Stimulated activated CD8-positive, alpha-beta memory T cell treated with anti-CD3 and anti-CD28 coated beads, Interleukin-7, amount 100 ng/mL, for 1 hour (primary cell): ENCODE measurements at places on chromosomes 1 and 21.
A peak's percentile ranks its signal among the peaks of the same experiment; 100 is the strongest.

DNA sequence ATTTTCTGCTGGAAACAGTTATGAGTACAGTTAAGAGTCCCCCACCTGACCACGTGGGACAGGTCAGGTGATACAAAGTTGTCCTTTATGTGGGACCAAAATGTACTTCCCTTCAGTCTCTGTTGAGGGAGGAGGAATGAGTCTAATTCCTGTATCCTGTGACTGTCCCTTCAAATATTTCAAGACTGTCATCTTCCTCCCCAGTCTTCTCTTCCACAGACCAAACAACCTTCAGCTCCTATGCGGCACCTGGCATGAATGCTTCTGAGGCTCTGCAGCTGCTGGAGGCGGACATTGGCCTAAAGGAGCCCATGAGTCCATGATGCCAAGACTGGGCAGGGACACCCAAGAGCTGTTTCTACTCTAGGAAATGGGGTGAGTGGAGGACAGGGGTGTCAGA, 72.1 kb upstream of the SIM2 start:
- no peak for DNase-seq

- DNase-seq = no peak
These were observed 77.6 kb upstream of the IFNAR2 start for GRCh38 chr21:33151941-33152731.

DNA sequence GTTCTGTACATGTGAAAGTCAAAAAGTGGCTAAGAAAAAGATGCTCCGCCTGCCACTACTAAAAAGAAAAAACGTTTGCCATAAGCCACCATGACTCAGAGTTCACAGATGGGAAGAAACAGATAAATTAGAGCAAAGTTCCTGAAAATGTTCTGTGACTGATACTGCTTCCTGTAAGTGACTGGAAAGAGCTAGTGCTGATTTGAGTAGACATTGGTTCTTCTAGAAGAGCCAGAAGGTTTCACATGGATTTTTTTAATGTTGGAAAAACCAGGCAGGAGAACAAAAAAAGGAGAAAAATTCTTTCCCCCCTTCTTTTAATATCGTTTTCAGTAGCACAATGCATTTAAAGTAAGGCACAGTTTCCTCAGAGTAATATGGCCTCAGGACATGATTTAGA, 221.4 kb downstream of the HLX start:
- DNase-seq = no peak

- no peak for DNase-seq
These were observed 75.3 kb downstream of the S1PR1 start for GRCh38 chr1:101312147-101312546.

GRCh38 chr1:36869054-36869453, 165.3 kb downstream of the GRIK3 start:
- DNase-seq = no peak

DNA sequence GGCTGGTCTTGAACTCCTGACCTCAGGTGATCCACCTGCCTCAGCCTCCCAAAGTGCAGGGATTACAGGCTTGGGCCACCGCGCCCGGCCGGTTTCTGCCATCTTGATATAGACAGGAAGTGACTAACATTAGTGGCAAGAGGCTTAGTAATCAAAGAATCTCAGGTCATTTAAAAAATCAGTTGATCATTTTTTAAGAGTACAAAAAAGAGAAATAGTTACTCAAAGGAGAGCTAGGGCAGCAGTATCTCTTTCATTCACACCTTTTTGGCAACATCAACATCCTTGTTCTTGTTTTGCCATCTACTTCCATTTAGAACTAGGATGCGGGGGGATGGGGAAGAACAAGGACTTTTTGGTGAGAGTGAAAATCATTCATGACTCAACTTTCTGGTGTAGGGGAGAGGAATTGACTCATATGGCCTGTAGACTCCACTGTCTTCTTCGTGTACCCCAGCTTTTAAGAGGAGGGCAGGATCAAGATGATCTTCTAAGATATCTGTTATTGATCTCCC, 8.8 kb downstream of the FCRLB start:
- DNase-seq = no peak

- DNase-seq = no peak
These were observed 70.4 kb downstream of the DIRAS3 start for GRCh38 chr1:67980028-67980427.

DNA sequence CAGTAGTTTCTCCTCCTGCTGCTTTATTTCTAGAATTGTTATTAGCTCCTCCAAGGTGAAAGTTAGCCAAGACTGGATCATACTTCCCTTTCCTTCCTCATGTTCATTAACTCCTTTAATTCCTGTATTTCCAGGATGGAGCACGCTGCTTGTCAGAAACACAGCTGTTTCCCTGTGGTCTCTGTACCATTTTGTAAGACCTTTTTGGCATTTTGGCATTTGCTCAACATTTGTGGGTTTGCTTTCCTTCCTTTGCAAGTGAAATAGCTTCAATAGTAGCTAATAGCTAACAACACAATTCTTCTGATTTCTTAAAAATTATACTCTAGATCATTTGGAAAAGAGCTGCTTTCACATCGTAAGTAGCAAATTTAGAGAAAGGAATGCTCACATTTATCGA, 44.3 kb upstream of the HPDL start:
- DNase-seq = no peak

DNA sequence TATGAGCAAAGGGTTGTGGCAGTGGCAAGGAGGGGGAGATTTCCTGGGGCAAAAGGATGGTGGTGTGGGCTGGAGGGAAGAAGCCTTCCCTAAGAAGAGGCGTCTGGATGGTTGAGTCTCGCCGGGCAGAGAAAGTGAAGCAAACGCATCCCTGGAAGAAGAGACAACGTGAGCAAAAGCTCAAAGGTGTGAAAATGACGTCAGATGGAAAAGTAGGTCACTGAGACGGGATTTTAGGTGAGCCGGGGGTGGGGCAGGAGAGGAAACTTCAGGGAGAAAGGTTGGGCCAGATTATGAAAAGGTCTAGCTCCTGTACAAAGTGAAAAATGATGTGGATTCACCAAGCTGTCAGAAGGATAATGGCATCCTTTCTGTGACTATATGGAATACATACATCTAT, 95.3 kb upstream of the KCNE2 start:
- no peak for DNase-seq

- no peak for DNase-seq
These were observed 987.9 kb downstream of the ADGRL2 start for GRCh38 chr1:82788660-82789059.

DNA sequence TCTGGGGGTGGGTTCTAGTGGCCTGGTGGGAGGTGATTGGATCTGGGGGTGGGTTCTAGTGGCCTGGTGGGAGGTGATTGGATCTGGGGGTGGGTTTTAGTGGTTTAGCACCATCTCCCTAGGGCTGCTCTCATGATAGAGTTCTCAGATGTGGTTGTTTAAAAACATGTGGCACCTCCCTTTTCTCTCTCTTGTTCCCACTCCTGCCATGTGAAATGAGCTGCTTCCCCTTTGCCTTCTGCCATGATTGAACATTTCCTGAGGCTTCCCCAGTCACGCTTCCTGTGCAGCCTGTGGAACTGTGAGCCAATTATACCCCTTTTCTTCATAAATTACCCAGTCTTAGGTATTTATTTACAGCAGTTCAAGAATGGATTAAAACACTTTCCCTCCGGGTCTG, 327.3 kb upstream of the AJAP1 start:
- DNase-seq = no peak

DNA sequence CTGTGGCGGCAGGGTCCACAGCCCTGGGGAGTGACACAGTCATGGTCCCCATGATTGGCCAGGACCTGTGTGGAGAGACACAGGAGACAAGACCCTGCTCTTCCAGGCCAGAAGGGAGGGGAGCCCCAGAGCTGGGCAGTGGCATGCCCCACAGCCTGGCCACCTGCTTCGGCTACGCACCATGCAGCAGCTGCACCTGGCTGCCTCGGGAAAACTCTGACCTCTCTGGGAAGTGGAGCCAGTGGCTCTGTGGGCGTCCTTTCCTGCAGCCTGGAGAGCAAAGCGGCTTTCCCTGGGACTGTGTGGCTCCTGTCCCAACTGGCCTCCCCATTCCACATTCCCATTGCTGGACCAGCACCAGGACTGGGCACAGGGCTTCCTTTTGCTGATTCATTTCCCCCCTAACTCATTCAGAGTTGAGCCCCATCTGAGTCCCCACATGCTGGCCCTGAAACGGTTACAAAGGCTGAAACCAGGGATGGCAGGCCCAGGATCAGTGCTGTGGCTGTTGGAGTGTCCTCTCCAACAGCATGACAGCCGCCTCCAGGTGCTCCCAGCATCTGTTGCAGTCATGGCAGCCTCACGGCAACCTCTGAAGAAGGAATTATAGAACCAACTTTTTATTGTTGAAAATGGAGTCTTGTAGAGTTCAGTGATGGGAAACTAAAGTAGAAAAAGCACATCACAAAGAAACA, 15.0 kb downstream of the OXCT2 start:
- no peak for DNase-seq

- no peak for DNase-seq
These were observed 133.7 kb upstream of the KCNK1 start for GRCh38 chr1:233480198-233480597.

GRCh38 chr1:210698661-210699060, 370.0 kb downstream of the HHAT start:
- DNase-seq = no peak

GRCh38 chr1:20160034-20160433, 20.9 kb downstream of the PLA2G2F start:
- DNase-seq = no peak

GRCh38 chr1:185244015-185244747, 72.9 kb downstream of the IVNS1ABP start:
- peak; percentile 6 for DNase-seq

DNA sequence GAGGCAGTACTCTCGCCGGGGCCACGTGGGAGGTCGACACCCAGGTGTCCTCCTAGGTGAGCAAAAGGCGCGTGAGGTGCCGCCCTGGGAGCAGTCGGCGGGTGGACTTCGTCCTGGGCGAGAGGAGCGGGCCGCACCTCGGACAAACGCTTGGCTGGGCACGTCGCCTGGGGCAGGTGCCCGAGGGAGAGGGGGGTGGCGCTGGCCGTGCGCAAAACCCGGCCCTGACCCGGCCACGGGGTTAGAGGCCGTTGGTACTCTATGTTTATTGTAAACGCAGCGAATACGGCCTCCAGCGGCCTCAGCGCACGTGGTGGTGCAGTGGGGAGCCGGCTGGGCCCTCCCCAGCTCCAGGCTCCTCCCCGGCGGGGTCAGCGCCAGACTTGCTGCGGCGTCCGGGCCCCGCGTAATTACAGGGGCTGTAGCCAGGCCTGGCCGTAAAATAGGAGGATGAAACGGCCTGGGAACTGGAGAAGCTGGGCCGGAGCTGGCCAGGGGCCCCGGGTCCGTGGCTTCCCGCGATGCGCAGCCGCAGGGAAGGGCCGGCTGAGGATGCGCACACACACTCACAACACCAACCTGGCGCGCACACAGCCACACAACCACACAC, 1.6 kb upstream of the EFNA1 start:
- no peak for DNase-seq

- no peak for DNase-seq
These were observed 7.4 kb upstream of the ERICH3 start for GRCh38 chr1:74681001-74681400.

DNA sequence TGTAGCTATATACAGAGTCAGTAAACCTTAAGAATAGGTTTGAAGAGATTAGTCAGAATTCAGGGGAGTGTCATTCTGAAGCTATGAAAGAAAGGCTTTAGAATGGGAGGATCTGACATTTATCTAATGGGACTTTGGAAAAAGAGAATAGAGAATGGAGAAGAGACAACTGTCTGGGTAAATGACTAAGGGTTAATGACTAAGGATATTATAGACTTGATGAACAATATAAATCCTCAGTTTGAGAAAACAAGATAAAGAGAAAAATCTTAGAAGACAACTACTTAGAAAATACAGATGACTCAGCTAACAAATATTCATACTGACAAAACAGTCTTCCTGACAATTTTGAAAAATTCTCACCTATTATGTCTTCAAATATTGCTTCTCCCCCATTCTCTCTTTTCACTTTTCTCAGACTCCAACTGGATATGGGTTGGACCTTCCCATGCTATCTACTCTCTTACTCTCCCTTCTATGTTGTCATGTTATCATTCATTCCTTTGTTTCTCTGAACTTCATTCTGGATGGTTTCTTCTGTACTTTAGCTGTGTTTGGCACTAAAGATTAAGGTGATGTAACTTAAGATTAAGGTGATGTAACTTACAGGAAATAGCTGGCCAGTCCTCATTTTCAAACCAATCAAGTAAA, 20.4 kb downstream of the SLC16A1 start:
- DNase-seq = no peak

DNA sequence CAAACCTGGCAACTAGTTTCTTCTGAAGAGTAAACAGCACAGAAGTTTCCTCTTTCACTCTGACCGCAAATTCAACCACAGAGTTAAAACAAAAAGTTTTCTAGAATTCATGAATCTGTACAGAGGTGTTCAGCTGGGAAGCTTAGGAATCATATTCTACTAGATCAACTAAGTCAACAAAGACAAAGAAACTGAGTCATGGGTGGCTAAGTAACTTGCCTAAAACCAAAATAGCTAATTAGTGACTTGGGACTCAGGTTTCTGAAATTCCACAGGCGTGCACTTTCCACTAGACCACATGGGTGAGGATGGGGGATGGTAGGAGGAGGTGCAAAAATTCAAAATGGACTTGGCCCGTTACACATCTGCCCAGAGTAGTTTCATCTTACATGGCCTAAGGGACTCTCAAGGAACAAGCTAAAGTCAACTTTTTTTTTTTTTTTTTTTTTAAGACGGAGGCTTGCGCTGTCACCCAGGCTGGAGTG, 25.8 kb downstream of the PTPN14 start:
- no peak for DNase-seq

DNA sequence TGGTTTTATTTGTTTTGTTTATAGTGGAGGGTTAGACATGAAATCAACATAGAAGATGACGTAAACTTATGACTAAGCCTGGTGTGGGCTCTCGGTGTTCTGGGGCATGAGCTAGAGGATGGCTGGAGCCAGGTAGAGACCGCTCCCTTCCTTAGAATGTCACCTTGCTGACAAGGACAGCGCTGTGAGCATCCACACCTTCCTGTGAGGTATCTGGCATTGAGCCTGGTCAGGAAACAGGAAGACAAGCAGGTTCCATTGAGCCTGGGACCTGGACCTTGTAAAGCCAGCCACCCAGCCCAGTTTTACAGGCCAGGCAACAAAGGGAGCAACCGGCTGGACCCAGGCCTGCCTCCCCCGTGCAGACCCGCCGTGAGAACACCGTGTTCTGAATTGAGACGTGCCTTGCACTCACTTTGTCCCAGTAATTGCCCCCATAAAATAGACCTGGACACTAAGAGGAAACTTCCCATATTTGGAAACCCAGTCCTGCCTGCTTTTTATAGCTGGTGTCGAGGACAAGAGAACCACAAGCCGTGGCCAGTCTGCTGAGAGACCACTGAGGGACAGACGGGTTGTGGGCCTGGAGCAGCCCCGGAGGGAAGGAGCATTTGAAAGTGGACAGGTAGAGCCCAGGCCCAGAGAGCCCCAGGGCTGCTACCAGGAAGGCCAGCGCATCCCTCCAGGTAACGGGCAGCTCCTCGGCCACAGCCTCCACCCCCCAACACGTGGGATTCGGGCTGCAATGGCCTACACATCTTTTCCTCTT, 78.0 kb downstream of the PDE9A start:
- DNase-seq = no peak

DNA sequence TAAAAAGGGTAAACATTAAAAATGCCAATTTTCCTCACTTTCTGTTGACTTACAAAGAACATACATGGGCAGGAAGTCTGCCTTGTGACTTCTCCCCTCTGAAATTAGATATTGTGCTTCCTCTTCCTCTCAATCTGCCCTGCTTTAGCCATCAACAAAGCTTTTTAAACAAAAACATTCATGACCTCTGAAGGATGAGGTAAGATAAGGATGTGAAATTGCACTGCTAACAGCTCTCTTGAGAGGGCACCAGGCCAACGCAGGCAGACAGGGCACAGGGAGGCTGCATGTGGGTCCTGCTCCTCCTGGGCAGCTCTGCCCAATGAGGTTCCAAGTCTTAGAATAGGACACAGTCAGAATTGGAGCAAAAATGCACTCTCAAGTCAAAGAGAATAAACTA, 62.1 kb downstream of the DEGS1 start:
- DNase-seq = no peak

- DNase-seq = no peak
These were observed at the start of gene SERINC2 for GRCh38 chr1:31412732-31413404. Gene SERINC2 (plus strand): TSS chr1:31413213. CDS start chr1:31413266, 53 bp downstream.
